Upper lobe of left lung (tissue), 6 donors: ENCODE measurements at places on chromosomes 6 and 20.

GRCh38 chr6:6319952-6320811 is at the start of gene F13A1:
Gene F13A1, minus strand, starts transcription at chr6:6320662. Its CDS starts 1,998 bp downstream, at chr6:6318664.
- DNase-seq = peak; percentile 81

GRCh38 chr6:89944826-89945407 is 50.6 kb downstream of the GJA10 start:
- no peak for DNase-seq

- DNase-seq = no peak
These were observed 129.8 kb upstream of the TIAM2 start for GRCh38 chr6:154865291-154865690.

GRCh38 chr20:58923117-58923712 is 57.8 kb upstream of the NELFCD start:
- peak; percentile 30 for DNase-seq

DNA sequence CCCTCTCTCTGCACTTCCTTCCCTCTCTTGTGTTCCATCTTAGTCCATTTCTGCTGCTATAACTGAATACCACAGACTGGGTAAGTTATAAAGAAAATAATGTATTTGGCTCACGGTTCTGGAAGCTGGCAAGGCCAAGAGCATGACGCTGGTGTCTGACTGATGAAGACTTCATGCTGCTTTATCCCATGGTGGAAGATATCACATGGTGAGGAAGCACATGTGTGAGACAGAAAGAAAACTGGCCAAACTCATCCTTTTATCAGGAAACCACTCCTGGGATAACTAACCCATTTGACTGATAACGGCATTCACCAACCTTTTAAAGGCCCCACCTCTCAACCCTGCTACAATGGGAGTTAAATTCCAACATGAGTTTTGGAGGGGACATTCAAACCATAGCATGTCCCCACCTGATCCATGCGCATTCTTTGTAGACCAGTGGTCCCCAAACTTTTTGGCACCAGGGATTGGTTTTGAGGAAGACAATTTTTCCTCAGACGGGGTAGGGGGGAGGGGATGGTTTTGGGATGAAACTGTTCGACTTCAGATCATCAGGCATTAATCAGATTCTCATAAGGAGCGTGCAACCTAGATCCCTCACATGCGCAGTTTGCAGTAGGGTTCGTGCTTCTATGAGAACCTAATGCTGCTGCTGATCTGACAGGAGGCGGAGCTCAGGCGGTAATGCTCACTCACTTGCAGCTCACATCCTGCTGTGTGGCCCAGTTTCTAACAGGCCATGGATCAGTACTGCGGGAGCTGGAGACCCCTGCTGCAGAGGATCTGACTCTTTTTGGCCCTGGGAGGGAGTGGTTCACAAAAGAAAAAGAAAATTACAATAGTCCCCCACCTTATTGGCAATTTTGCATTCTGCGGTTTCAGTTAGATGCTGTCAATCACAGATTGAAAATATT is 71.7 kb upstream of the RNF24 start:
- no peak for DNase-seq

GRCh38 chr20:4109307-4109940 is 94.1 kb upstream of the RNF24 start:
- no peak for DNase-seq
